ENCODE measurements at places on chromosomes 16 and 17.

GRCh38 chr16:83974475-83974874, 6.4 kb downstream of the NECAB2 start:
- DNase-seq, result no peak
- H3K4me3 ChIP-seq, result no peak overlapping the region
- no peak overlapping the region for H3K27ac ChIP-seq
- H3K4me1 ChIP-seq, result no peaks in the 10 kb centered on the region
- H3K27me3 ChIP-seq, result no peaks in the 10 kb centered on the region
- H3K36me3 ChIP-seq, result no peaks in the 10 kb centered on the region

DNA sequence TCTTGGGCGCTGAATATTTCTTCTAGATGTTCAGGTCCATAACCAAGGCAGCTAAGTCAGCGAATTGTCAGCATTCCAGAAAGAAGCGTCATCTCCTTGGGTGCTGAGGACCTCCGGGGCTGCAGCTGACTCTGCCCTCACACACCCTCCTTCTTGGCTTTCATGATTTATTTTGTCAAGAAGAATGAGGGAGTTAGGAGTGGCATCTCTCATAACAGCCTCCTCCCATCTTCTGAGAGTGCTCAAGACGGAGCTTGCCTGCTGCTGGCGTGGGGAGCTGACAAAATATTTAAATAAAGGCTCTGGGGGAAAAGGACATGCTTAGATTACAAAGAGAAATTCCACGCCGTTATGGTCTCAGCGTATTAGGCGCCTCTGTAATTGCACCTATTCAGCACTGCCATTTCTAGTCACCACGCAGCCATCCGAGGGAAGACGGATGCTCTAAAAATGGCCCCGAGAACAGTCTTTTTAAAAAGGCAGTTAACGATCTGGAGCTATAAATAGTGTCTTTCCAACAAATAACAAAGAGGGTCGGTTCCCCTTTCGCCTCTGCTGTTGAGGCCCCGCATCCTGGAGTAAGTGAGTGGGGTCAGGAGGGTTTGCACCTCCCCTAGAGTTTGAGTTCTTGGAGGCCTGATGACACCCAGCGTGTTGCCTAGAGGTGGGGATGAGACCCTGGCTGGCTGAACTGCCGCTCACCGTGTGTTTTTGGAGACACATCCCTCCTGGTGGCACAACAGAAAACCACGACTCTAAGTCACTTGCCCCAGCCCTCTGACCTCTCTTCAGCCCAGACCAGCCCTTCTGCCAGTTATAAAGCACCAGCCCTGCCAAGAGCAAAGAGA, 187.0 kb downstream of the CCDC182 start:
- DNase-seq, result no peak
- no peaks in the 10 kb centered on the region for H3K36me3 ChIP-seq
- no peak overlapping the region for H3K4me3 ChIP-seq
- no peak overlapping the region for H3K27ac ChIP-seq
- H3K4me1 ChIP-seq, result no peaks in the 10 kb centered on the region
- H3K27me3 ChIP-seq, result no peaks in the 10 kb centered on the region

GRCh38 chr17:73998653-73999645, 204.5 kb upstream of the RPL38 start:
- peaks cover 4% of the 10 kb centered on the region for H3K27me3 ChIP-seq
- peak; percentile 46 for DNase-seq
- no peak overlapping the region for H3K4me3 ChIP-seq

DNA sequence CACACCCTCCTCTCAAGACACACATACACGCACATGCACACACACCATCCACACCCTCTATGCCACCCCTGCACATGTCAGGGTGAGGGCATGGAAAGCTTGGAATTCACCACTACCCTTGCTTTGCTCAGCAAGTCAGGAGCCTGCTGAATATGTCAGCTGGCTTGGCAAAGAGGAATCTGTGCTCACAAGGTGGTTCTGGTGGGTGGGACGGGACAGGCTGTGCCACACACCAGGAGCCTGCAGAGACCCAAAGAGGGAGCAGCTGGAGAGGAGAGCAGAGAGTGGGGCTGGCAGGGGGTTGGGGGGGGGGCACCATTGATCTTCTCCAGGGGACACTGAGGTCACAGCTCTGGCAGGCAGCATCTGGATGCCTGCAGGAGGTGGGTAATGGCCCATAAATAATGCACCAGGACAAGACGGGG, 48.7 kb upstream of the NDRG4 start:
- no peak for DNase-seq
- H3K27me3 ChIP-seq, result no peaks in the 10 kb centered on the region
- H3K4me1 ChIP-seq, result no peaks in the 10 kb centered on the region
- no peak overlapping the region for H3K4me3 ChIP-seq

DNA sequence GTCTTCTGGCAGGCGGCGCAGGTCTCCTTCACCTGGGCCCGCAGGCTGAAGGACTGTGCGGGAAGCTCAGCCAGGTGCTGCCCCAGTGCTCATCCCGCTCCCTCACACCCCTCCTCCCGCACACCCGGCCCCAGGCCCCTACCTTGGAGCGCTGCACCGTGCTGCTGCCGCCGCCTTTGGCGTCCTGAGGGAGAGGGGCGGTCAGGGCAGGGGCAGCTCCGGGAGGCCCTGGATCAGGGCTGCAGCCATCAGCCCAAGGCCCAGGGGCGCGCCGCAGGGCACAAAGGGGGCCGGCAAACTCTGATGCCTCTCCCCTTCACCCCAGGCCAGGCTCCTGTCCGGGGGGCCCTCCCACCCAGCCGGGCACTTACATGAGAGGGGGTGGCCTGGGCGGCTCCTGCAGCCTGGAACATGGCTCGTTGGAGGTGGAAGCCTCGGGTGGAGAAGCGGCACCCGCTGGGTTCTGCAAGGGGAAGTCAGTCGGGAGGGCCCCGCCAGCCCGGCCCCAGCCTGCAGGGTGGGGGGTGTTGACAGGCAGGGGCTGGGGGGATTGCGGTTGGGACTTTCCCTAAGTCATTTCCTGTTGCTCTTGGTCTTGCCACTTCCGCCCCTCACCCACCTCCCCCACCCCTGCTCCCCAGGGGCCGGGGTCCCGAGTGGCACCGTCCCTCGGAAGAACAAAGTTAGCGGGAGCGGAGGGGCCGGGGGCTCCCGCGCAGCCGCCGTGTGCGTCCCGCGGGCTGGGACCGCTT, 863 bp downstream of the LIMD2 start:
- H3K36me3 ChIP-seq, result peaks cover 5% of the 10 kb centered on the region
- no peak for DNase-seq
- peak overlapping the region; percentile 68 for H3K27ac ChIP-seq
- H3K4me1 ChIP-seq, result no peaks in the 10 kb centered on the region
- H3K27me3 ChIP-seq, result no peaks in the 10 kb centered on the region

- H3K4me1 ChIP-seq, result peaks cover 12% of the 10 kb centered on the region
- peak; percentile 16 for DNase-seq
- H3K27ac ChIP-seq, result peak overlapping the region; percentile 99
Measured at GRCh38 chr16:9091867-9092281, 430 bp downstream of the HAPSTR1 start.

GRCh38 chr16:11916524-11917285, 949 bp upstream of the GSPT1 start:
- H3K27ac ChIP-seq, result peak overlapping the region; percentile 97
- H3K36me3 ChIP-seq, result no peaks in the 10 kb centered on the region
- H3K4me1 ChIP-seq, result peaks cover 2% of the 10 kb centered on the region
- H3K4me3 ChIP-seq, result peak overlapping the region; percentile 94
- no peaks in the 10 kb centered on the region for H3K27me3 ChIP-seq

DNA sequence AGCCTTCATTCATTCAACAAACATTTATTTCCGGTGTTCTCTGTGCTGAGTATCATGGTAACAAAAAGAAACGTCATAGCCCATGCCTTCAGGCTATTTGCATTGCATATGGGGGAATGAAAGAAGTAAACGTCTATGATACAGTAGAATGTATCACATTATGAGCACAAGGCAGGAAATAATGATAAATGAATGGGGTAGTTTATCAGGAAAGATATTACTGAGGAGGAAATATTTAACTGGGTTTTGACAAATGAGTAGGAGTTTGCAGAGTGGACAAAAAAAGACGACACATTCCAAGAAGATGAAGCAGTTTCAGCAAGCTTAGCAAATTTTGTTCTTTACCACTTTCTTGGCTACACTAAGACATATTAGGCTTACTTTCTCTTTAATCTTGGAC, 1.3 kb upstream of the KRTAP4-7 start:
- no peaks in the 10 kb centered on the region for H3K27me3 ChIP-seq
- no peaks in the 10 kb centered on the region for H3K36me3 ChIP-seq
- no peak for DNase-seq
- no peak overlapping the region for H3K4me3 ChIP-seq
- H3K4me1 ChIP-seq, result no peaks in the 10 kb centered on the region
- H3K27ac ChIP-seq, result no peak overlapping the region

DNA sequence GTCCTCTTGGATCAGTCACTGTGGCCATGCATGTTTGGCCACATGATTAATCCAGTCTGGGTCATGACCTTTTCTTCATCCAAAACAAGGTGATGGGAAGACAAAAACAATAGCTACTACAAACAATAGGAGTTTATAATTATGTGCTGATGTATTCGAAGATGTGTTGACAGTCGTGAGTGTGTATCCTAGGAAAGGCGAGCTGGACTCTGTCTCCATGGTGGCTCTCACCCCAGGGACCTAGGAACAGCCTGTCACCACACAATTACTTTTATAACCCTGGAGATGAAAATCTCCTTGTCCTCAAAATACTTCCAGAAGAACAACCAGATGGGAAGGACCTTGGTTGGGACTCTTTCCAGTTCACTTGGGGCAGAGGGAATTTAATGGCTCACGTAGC, 9.8 kb upstream of the PLK1 start:
- H3K27me3 ChIP-seq, result no peaks in the 10 kb centered on the region
- H3K4me3 ChIP-seq, result no peak overlapping the region
- H3K36me3 ChIP-seq, result no peaks in the 10 kb centered on the region
- DNase-seq, result no peak
- no peak overlapping the region for H3K27ac ChIP-seq

DNA sequence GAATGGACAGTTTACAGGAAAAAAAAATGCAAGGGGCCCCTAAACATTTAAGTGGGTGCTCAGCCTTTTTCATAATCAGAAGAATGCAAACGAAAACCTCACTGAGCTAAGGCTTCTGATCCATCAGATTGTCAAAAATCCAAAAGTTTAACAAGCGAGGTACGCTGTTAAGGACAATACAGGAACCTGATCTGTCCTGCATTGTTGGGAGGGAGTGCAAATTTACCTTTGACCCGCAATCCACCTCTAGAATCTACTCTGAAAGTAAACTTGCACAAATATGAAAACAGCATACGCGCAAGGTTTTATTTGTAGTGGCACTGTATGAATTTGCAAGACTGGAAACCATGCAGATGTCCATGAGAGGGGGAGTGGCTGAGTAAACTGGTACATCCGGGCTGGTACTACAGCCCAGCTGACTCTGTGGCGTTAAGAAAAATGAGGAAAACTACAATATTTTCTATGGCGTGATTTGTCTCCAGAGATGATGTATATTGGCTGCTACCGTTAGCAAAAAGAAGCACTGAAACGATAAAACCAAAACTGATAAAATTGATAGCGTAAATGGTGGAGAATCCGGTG, 28.8 kb upstream of the ST6GALNAC1 start:
- peak overlapping the region; percentile 76 for H3K27ac ChIP-seq
- H3K4me1 ChIP-seq, result no peaks in the 10 kb centered on the region
- no peak for DNase-seq
- H3K36me3 ChIP-seq, result no peaks in the 10 kb centered on the region
- H3K4me3 ChIP-seq, result peak overlapping the region; percentile 41
